Spinal cord (tissue), 10 donors: ENCODE measurements at places on chromosomes 1 and 21. TPM values are rescaled to one million over a fixed set of nuclear protein-coding genes. Genes with fewer than 3 reads are reported as not detected.

DNA sequence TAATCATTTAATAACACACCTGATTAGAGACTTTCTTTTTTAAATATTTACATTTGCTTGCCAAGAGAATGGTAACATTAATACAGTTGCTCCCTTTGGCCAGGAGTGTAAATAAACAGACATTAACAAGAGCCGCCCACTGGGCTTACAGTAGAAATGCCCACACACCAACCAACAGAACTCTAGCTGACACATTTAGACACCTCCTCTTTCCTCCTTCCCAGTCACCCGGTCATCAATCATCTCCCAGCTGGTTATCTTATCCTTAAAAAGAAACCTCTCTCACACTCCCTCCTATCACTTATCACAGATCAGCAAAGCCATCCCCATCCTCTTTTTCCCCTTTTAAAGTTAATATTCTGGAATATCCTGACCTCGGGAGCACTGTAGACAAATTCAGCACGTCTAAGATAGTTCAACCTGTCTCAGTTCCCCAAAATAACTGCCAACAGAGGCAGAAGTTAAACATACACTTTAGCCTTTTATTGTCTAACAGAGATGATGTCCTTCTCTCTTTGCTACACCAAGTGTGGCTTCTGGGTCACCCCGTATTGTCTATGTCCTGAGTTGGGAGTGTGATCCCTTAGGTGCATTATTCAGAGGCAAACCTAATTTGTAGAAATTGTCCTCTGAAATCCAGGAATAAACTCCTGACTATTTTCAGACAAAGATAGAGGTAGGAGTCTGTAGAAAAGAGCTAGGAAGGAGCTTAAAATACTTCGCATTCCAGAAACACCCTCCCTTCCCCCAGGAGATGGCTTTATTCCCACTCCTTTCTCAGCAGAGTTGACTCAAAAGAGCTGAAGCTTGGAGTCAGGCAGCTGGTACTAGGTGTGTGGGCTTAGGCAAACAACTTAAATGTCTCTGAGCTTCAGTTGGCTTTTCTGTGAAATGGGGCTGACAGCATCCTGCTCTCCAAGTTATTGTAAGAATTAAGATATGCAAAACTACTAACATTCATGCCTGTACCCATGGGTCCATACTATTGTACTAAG, 8.8 kb downstream of the MYCL start:
- no peak for DNase-seq

Gene CCDC17
- total RNA-seq: not detected

DNA sequence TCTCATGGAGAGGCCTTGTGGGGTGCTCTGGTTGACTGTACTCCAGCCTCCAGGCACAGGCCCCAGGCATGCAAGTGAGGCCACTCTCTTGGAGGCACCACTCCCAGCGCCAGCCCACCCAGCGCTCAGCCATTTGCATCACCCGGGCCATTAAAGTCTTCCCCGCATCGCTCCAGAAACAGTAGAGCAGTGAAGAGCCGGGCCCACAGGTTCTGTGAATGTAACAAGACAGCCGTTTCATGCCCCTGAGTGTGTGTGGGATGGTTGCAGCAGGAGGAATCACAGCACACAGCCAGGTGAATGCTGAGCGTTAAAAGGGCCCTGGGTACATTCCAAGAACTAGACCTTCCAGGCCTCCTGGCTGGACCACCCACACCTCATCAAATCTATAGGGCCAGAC, 19.0 kb upstream of the CD2 start:
- no peak for DNase-seq

DNA sequence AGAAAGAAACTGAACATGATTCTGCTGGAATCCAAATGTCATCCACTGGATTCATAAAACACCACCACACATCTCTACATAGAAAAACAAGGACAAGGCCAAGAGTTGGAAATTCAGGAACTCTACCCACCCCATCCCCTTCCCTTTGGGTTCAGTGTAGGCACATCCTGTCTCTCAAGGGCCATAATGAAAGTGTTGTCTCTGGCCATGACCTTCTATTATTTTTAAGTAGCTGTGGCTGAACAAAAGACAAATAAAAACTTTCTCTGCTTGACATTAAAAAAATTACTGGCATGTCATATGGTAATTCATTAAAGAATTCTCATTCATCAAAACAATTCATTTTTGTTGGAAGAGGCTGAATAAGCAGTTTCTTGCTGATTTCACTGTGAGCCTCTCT, 54.9 kb upstream of the ZBTB18 start:
- DNase-seq: no peak

Gene TNFAIP8L2
- 5.5 TPM for total RNA-seq

Gene EDN2
- total RNA-seq: 0.66 TPM

DNA sequence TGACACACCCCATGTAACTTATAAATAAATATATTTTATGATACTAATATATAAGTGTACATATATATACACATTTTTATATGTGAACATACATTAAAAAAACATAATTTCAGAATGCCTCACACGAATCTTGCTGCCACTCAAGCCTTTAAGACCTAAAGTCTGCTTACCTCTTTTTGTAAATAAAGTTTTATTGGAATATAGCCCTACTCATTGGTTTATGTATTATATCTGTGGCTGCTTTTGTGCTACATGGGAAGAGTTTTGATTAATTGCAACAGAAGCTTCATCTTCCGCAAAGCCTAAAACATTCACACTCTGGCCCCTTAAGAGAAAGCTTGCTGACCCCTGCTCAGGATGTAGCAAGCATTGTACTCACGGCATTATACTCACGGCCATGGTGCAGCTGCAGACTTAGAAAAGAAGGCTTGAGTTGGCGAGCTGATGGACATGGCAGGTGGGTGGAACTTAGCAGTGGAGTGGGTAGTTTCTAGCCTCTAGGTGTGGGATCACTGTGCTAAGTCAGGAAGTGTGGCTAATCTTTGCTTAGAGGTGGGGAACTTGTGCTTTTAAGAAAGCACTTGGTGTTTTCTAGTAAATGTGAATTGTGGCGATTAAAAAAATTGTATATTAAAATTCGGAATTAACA, 80.8 kb downstream of the DYRK1A start:
- DNase-seq: no peak

DNA sequence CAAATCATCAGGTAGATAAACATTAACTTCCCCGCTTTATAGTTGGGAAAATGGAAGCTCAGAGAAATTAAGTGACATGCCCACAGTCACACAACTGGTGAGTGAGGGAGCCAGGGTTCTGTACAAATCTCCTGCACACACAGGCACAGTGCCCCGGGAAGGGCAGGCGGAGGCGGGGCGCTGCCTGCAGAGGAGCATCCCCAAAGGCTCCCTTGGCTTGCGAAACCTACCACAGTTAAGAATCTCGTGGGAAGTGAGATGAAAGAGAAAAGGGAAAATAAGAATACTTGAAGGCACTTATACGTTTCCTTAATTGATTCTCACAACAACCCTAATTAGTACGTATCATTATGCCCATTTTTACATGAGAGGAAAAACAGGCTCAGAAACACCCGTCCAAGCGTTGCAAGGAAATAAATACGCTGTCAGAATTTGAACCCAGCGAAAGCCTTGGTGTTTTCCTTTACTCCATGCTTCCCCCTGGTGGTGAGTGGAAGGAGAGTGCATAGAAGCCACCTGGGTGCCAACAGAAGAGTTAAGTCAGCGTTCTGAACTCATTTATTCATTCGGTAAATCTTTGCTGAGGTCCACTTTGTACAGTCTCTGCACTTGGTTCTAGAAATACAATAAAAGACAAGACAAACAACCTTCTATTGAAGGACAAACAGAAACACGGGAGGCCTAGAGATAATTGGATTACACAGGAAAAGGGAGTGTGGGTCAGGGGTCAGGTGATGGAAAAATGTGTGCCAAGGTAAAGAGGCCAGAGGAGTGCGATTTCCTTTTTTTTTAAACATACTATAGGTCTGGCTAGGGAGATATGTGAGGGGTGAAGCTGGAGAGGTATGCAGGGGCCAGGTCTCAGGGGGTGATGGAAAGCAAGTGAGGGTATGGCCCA, 28.4 kb downstream of the ACP6 start:
- DNase-seq: no peak

GRCh38 chr21:27320868-27321267, 354.0 kb upstream of the ADAMTS5 start:
- no peak for DNase-seq

GRCh38 chr1:109539676-109540075, at the start of gene GPR61:
Gene GPR61, plus strand, starts transcription at chr1:109539872. Its CDS starts 3,151 bp downstream, at chr1:109543023.
- peak; percentile 90 for DNase-seq

DNA sequence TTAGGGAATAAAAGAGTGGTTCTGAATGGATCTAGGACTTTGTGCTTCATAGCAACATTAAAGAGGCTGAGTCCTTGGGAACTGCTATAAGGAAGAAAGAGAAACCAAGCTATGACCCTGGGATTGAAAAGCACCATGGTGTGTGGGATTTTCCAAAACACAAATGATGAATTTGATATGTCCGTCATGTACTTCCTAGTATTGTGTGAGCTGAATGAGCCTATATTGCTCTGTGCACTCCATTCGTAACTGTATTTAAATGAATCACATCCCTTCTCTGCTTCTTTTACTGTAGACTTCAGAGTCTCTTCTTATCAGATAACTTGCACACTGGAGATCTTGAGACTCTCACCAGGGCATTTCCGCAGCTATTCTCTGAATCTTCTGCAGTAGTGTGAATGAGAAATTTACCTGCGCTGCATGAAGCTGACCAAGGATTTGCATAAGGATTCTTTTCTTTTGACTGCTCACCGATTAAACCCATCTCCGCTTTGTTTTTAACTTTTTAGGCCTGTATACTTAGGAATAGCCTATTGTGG, 23.1 kb upstream of the OR10J4 start:
- DNase-seq: no peak

DNA sequence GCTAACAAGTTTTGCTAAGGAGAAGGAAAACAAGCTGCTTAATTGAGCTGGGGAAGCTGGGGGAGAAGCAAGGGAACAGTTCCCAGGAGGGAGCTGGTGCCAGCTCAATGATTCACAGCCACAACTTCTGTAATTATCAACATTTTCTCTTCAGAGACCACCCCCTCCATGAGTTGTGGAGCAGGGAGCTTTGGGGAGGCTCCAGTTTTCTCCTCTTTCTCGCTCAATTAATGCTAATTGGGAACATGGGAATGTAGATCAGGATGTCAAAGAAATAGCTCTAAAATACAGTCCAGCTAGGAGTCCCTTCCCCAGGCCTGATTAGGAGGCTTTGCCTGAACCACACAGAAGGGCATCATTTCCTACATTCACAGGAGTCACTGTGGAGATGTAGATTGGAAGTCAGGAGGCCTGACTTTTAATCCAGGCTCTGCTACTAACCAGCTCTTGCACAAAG, 12.1 kb upstream of the MNDA start:
- peak; percentile 46 for DNase-seq

GRCh38 chr1:27668121-27668807, 3.7 kb downstream of the IFI6 start:
- no peak for DNase-seq

DNA sequence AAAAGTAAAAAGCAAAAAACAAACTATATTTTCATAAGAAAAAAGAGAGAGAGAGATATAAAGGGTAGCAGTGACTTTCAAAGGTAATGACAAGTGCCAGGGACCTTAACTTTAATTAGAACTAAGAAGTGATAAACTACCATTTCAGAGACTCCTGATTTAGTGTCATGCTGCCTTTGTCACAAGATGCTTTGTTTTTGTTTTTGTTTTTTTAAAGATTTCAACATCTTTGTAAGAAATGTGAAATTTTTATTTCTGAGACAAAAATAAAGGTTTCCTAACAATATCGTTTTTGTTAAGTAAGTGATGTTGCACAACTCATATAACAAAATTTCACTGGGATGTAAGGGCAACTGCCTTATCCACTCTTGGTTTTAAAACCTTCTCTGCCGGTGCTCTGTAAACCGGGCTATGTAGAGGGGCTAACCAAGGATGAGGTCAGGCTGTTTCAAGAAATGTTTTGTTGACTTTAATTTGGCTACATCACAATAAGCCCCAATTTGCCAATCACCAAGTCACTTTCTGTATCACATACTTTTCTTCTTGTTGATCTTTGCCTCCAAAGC, 35.2 kb upstream of the SYT2 start:
- DNase-seq: no peak

DNA sequence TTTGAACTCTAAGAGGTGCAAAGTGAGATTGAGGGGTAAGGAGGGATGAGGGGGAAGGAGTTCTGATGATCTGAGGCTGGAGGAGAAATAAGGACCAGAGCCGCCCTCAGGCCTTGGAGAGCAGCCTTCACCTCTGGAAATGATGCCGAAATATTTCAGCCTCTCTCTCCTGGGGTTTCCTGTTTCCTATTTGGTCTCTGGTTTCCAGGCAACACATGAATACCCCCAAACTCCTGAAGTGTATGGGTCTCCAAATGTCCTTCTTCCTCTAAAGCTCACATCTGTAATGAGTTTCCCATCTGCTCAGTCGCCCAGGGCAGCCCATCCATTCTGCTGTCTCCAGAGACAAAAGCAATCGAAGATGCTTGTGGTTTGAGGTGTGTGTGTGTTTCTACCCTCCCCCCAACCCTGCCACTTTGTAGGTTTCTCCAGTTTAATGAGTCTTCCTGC, 52.0 kb upstream of the FAM20B start:
- no peak for DNase-seq

- DNase-seq: no peak
Observed at GRCh38 chr1:40762144-40762923, 21.3 kb upstream of the KCNQ4 start.

DNA sequence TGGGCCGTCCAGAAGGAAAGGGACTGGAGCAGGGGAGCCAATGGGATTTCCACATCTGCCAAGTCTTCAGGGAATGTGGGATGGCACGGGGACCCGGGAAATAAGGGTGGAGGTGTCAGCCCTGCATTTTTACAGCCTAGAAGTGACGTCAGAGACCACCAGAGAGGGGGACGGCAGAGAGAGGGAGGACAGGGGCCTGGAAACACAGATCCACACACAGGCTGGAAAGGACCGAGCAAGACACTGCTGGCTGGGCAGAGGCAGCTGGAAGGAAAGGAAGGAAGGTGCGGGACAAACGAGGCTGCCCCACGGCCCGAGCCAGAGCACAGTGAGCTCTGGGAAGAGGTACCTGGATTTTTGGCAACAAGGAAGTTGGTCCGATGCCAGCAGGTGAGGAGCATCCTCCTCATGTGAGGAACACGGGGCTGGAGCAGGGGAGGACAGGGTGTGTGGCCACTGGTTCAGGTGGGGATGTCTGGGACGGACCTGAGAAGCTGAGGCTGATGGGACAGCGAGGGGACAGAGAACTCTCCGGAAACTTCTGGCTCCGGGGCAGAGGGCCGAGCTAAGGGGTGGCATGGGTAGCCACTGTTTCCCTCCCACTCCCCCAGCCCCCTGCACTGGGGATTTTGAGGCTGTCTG, 138.3 kb downstream of the PGBD5 start:
- no peak for DNase-seq

- DNase-seq: no peak
Observed at GRCh38 chr1:59074598-59074997, 222.3 kb upstream of the FGGY start.

- DNase-seq: no peak
Observed at GRCh38 chr1:21884456-21885235, 52.5 kb downstream of the HSPG2 start.
